ENCODE measurements at places on chromosomes 5 and 9.

DNA sequence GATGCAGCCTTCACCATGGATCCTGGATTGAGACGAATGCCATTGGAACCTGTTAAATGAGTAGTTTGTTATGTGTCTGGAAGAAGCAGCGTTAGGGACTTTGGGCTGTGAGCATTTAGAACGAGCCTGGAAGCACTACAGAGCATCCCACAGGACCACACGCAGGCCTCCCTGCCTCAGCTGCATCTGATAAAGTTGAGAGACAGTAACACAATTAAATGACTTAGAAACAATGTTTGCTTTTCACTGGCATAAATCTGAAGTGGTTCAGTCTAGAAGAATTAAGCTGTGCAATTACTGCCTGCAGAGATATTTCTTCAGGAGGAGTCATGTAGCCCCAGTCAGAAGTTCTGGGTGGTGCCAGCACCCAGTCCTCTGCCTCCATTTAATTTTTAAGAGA, 9.8 kb upstream of the TLX3 start:
- DNase-seq = no peak

DNA sequence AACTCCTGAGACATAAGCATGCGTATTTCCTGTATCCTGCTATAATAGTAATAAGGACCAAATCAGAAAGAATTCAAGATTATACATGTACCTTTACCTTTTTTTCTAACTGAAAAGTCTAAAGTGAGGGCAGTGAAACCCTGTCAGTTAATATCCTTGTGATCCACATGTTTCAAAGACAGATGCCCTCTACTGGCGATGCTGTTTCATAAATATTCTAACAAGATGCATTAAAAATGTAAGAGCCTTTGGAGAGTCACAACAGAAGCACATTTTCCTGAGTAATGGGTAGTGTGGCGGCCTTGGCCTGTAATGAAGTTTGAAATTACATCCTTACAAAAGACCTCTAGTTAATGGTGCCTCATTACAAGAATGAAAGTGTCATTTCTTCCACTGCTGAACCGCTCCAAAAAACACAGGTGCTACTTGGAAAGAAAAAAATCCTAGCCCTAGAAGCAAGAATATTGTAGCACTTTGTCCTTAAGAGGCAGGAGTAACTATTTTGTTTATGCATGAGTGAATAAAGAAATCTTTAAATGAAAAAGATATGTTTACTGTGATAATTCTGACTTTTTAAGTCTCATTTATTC, 232.6 kb downstream of the EPB41L4A start:
- DNase-seq = peak; percentile 69

DNA sequence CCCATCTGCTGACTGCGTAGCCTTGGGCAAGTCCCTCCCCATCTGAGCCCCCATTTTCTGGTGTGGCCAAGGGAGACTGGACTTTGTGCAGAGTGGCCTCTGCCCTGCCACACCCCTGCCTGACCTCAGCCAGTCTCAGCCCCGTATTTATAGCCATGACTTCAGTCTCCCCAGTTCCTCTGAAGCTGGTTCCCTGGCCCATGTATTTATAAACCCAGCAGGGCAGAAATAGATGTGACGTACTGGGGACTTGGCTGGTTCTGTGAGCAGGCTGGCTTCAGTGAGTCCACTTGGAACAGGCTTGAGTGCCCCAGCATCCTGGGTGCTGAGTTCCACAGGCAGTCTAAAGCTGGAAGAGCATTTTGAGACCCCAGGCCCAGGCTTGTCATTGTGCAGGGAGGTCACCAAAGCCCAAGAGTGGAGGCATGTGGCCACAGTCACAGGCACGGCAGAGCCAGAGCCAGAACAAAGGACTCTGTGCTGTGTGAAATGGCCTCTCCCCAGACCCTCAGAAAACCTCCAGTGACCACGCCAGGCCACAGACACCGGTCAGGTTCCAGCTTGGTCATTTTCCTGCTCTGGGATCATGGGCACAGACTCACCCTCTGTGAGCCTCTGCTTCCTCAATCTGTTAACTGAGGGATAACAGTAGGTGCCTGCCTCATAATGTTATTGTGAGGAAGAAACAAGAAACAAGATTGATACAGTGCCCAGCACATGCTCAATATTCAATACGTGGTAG, 30.4 kb upstream of the SYNPO start:
- DNase-seq = no peak

GRCh38 chr9:133783331-133783731, 45.2 kb upstream of the SARDH start:
- DNase-seq = no peak

DNA sequence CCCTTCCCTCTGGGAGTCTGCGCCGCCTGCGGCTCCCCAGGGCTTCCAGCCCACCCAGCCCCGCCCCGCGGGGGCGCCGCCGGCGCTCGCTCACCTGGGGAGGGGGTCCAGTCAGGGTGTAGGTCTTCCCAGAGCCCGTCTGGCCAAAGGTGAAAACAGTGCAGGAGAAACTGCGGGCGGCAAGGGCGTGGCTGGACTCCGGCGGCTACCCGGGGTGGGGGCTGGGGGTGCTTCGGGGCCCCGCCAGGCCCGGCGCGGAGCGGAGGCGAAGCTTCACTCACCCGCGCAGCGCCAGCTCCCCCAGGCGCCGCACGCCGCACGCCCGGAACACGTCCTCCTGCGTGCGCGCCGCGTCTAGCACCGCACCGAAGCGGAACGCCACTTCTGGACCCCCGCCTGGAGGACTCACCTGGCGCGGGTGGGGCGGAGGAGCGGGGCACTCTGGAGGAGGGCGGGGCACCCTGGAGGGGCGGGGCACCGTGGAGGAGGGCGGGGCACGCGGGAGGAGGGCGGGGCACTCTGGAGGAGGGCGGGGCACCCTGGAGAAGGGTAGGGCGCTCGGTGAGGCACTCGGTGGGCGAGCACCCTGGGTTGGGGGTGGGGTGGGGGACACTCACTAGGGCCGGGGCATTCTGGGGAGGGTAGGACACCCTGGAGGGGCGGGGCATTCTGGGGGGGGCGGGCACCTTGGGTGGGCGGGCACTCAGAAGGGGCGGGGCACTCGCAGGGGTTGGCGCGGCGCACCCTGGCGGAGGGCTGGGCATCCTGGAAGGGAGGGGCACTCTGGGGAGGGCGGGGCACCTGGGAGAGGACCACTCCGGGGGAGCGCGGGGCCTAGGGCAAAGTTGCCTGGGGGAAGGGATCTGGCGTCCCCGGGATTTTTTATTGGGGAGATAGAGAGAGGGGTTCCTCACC, 814 bp downstream of the KIF12 start:
- DNase-seq = peak; percentile 50

- DNase-seq = no peak
These were observed 85.4 kb downstream of the ADAMTS2 start for GRCh38 chr5:179259731-179260323.

DNA sequence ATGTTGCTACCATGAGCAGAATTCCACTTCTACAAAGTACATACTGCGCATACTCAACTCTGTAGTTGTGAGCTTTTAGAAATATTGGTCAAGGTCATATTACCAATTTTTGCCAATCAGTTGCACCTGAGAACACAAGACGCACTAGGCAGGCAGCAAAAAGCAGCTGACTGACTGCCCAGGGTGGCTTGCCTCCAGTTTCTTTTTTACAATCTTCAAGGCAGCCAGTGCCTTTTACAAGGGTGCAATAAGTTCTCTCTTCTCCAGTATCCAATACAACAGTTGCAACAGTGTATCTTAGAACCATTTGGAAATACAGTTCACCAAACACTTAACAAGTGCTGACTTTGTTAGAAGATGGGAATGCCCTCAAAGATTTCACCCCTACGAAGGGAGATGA, 16.1 kb upstream of the FOXB2 start:
- no peak for DNase-seq

DNA sequence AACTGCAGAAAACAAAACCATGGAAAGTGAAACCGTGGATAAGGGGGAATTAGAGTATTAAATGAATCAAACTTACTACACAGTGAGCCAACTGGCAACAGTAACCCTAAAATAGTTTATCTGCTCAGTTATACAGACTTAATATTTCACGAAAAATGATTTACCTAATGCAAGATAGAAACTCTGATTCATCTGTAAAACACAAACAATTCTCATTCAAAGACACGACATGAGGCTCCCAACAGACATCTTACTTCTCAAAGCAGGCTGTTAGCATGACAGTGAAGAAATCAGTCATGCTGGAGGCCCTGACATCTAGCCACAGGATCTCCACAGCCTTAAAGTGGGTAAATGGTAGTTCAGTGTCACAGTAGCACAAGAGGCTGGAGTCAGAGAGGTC, 131.2 kb downstream of the FBN2 start:
- no peak for DNase-seq

- DNase-seq = no peak
These were observed 21.1 kb downstream of the BASP1 start for GRCh38 chr5:17238521-17239041.

DNA sequence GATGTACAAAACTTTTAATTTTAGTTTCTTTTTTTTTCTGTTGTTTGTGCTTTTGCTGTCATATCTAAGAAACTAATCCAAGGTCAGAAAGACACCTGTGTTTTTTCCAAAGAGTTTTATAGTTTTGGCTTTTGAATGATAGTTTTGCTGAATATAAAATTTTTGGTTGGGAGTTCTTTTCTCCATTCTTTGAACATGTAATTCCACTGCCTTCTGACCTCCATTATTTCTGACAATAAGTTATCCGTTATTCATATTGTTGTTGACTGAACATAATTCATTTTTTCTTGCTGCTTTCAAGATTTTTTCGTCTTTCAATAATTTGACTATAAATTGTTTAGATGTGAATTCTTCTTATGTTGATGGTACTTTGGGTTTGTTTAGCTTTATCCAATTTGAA, 82.2 kb upstream of the SLC24A2 start:
- no peak for DNase-seq

DNA sequence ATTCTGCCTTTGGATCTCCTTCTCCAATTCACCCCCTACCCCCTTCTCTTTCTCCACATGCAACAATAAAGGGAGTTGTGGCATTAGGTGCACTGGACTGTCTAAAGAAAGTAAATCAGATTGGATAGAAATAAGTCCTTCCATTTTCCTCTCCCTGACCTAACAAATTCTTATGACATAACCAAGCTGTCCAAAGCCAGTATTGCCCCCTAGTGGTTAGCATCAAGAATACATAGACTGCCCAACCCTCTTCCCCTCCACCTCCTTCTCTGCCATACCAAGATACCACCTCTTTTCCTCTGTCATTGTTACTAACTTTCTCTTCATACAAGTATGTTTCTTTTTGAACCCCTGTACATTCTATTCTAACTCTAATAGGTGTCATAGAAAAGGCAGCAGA, 45.7 kb downstream of the PPARGC1B start:
- no peak for DNase-seq

GRCh38 chr5:115022303-115022702, 147.4 kb downstream of the TRIM36 start:
- DNase-seq = no peak

DNA sequence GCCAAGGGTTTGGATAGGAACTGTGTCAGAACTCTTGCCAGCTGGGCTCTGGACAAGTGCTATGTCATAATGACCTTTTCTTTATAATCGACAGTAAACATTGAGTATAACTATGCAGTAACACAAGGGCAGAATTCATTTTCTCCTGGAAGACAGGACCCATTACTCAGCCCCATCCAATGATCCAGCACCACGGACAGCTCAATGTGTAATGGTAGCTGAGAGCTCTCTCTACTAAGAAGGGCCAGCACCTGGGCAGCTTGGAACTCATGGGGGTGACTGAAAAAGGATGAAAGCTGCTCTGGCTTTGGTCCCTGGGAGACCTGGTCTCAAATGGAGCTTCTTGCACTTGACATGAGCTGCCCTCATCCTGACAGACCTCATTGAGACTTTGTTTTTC, 347.8 kb downstream of the TRIM32 start:
- DNase-seq = peak; percentile 53

DNA sequence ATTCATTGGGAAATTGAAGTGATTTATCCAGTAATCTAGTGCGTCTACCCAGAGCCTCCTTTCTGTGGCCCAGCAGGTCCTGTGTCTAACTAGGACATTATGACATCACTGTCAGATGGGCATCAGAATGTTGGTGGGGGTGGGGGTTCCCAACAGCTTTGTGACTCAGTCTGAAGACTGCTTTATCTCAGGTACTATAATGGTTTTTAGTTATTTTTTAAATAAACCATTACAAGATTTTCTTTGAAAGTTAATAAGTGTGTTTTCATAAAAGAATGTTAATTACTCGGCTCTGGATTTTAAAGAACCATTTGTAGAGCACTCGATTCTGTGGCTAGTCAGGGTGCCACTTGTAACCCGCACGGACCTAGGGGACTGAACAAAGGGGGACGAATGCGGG, at the start of gene EQTN:
EQTN (minus strand) TSS at position 101 of the 400 bp plus-strand sequence; CDS start at position 6, 95 bp downstream.
- no peak for DNase-seq

- DNase-seq = no peak
These were observed 2.3 kb upstream of the SLC23A1 start for GRCh38 chr5:139385061-139386049.

DNA sequence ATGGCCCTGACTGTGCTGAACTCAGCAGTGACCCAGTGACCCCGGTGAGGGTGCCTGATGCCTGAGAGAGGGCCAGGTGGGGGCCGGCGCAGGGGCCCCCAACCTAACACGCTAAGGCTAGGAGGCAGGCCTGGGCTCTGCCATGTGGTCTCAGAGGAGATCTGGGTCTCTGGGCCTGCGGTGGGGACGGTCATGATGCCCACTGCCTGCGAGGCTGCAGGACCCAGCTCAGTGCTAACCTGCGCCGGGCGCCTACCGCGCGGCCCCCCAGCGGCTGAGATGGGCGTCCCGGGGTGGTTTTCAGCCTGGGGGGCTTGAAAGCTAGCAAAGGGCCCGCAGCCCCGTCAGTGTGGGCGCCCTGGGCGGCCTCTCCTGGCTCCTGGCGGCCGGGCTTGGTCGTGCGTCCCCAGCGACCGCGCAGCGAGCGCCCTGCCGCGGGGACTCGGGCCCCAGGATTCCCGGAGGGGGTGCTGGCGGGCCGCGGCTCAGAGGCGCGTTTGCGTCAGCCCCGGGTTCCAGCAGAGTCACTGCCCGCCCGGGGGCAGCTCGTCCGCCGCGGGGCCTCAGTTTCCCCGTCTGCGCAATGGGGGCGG, 2.5 kb downstream of the EGFL7 start:
- peak; percentile 39 for DNase-seq

DNA sequence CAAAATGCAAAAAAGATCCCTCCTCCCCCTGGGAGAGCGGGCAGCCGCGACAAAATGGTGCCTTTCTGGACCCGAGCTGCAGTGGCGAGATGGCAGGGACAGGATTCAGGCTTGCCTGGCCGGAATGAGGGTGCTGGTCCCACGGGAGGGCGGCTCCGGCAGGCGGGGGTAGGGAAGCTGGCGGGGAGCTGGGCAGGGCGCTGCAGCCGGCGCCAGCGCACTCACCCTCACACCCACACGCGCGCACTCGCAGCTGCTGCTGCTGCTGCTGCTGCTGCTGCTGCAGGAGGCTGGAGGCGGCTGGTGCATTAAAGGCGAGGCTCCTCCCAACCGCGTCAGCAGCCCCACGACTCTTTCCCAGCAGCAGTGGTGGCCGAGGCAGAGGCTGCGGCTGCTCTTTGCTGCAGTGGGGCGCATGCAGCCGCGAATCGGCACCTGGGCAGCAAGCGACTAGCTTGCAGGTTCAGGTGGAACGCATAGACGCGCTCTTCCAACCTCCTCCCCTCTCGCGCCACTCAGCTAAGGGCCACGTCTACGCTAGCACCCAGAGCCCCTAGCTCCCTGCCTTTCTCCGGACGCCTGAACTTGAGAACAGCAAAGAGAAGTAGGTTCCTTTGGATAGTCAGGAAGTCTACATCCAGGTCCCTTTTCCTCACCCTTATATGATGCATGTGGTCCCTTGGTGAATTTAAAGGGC, at the start of gene PPP2R2B:
PPP2R2B (minus strand) TSS at position 282 of the 697 bp plus-strand sequence.
- no peak for DNase-seq
